ENCODE measurements at places on chromosomes 13 and 19.
A peak's percentile ranks its signal among the peaks of the same experiment; 100 is the strongest.

DNA sequence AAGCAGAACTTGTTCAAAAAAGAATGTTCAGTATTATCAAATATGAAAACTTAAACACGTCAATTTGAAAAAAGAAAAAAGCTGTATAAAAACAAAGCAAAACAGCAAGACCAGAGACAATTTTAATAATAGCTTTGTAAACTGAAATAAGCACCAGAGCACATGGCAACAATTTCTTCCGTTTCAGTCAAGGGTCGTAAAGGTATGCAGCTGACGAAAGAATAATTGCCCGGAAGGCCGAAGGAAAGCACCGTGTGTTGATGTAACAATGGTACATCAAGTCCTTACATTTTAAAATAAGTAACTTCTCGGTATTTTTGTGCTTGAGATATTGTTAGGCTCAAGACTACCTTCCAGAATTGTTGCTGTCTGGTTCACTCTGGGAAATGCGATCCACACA is 1.7 kb downstream of the PROSER1 start:
- DNase-seq = no peak

GRCh38 chr13:44930963-44931623 is 58.2 kb downstream of the NUFIP1 start:
- DNase-seq = no peak

DNA sequence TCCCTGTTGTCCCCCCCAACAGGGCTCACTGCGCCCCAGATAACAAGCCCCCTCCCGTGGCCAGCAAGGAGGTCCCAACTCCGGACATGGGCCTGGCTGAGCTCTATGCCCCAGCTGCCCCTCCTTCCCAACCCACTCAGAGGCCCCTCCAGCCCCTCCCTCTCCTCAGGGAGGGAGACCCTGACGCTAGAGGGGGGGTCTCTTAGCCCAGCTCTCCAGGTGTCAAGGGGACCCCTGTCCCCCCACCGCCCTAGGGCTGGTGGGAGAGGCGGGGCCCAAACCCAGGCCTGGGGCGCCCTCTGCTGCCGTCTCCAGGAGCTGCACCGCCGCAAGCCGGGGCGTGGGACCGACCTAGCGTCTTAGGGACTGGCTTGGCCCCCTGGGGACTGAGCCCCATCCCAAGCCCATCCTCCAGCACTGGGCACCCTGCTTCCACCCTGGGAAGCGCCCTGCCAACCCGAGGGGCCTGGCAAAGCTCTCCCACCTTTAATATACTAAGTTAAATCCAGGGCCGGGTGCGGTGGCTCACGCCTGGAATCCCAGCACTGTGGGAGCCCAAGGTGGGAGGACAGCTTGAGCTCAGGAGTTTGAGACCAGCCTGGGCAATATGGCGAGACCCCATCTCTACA is 1.4 kb downstream of the GRIN3B start:
- DNase-seq = peak; percentile 65

DNA sequence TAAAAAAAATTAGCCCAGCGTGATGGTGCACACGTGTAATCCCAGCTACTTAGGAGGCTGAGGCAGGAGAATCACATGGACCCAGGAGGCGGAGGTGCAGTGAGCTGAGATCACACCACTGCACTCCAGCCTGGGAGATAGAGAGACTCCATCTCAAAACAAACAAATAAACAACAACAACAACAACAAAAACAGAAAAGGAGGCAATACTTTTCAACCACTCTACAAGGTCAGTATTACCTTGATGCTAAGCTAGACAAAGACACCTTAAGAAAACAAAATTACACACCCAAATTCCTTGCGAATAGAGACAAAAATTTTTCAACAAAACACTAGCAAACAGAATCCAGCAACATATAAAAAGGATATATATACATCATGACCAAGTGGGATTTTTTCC is 39.7 kb downstream of the PEPD start:
- DNase-seq = no peak

DNA sequence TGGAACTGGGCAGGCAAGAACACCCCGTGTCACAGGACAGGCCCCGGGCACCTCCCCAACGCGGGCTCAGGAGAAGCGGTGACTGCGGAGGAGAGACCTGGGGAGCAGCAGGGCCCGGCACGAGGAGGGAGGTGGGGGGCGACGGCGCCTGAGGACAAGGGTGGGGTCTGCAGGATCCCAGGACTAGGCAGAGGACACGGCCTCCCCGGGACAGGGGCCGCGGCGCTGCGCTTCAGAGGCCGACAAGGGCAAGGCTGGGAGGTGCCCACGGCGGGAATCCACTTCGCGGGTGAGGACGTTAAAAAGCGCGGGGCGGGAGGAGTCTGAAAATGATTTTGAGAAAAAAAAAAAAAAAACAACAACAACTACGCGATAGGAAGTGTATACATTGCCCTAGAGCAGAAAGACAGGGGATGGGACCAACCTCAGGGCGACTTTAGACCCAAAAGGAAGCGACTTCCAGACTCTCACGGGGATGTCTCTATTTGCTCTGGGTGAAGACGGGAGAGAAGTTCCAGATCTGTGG is 44.9 kb downstream of the ZNF611 start:
- peak; percentile 20 for DNase-seq

GRCh38 chr19:35225951-35226350 is 2.6 kb downstream of the FAM187B start:
- DNase-seq = no peak

GRCh38 chr13:106551751-106552150 is 16.2 kb downstream of the ARGLU1 start:
- no peak for DNase-seq

DNA sequence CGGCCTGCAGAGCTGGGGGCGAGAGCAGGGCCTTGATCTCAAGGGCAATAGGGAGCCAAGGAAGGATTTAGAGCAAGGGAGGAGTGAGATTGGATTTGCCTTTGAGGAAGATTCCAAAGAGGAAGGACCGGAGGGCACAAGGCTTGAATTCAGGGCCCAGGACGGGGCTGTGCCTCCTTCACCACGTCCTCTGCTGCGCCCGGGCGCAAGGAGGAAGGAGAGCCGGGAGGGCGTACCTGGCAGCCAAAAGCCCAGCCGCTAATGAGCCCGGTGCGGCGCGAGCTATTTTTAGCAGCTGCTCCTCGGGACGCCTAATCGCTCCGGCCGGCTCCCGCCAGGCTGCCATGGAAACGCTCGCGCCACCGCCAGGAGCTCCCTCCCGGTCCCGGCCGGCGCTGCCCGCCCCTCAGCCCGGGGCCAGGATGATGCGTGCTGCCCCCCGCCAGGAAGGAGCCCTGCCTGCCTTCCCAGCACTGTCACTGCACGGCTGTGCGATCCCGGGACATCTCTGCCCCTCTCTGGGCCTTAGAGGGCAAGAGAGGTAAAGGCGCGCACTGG is 31.3 kb downstream of the TINCR start:
- DNase-seq = no peak

DNA sequence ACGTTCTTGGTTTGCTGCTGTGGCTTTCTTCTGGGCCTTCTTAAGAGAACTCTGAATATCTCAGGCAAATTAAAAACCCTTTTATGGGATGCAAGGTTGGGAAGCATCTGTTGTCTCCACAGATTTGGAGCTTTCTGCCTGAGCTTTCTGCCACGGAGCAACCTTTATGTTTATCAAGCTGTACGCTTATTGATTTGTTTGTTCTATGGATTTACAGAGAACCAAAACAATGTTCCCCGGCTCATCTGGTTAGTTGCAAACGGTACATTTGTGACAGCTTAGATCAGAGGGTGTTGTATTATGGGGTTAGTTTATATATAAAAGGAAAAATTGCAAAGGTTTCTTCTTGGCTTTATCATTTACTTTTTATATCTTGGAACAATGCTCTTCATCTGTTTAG is 479.6 kb downstream of the DIAPH3 start:
- no peak for DNase-seq

Measured in activated naive CD4-positive, alpha-beta T cell (primary cell).